Esophagus muscularis mucosa (tissue), 4 donors: ENCODE measurements at places on chromosomes 4 and X.

DNA sequence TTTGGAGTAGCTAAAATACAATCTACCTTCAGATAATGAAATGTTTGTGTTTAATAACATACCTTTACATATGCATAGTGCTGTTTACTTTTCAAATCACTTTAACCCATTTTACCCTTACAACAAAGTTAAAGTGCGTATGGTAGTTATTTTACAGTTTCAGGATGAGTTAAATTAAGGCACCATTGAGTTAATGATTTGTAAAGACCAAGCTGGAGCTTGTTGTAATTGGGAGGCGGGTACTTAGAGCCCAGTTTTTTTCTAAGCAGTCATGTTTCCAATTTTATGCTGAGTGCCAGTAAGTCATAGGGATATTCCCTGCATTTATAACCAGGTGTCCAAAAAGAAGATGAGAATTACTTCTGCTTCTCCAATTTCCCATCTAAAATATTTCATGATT is 84.2 kb upstream of the NRK start:
- DNase-seq = no peak

- DNase-seq = no peak
These were observed 167.2 kb downstream of the SH3KBP1 start for GRCh38 chrX:19720236-19720635.

DNA sequence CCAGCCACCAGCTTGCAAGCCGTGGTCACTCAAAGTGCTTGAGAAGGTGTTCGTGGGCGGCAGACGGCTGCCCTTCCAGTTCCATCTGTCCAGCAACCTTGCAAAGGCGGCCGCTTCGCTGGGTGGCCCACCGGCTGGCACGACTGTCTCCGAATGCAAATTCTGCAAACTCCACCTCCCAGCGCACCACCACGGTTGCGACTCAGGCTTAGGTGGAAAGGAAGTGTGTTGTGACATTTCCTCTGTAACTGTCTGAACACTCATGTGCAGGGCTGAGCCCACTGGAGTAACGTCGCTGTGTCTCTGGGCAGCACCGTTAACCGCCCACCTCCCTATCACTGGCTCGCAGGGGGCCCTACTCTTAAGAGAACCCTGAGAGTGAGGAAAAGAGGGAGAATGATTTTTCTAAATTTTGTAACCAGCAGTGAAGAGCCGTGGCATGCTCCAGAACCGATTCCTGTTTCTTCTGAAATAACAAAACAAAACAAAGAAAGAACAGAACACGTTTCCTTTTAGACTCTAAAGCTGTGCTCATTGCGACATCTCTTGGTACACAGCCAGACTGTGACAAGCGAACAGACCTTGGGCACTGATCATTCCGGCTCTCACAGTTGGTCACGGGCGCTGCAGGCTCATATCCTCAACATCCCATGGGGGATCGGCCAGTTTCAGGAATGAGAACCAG is at the start of gene P2RY8:
TSS of gene P2RY8 (minus strand) at position 155 of the 685 bp plus-strand sequence. CDS start 70,627 bp downstream, outside the sequence.
- no peak for DNase-seq

- no peak for DNase-seq
These were observed at the start of gene PABPC4L for GRCh38 chr4:134201216-134202161. PABPC4L (minus strand) TSS chr4:134201789; CDS start chr4:134201019, 770 bp downstream.

DNA sequence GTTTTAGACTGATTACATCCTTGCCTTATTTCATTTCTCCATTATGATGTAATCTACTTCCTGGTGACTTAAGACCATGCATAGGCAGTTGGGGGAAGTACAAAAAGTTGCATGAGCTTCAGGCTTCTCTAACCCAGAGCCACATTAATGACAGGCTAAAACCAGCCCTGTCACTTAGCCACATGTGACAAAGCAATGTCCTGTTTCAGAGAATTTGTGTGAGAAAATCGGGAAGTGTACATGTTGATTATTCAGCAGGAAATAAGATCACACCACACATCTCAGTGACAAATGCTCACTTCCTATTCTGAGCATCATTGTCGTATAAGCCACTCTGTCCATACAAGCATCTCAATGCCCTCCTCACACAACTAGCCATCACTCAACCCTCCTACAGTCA is 98.5 kb upstream of the MAGEB16 start:
- DNase-seq = no peak

- DNase-seq = no peak
These were observed 140.2 kb upstream of the KLF3 start for GRCh38 chr4:38523524-38524448.

DNA sequence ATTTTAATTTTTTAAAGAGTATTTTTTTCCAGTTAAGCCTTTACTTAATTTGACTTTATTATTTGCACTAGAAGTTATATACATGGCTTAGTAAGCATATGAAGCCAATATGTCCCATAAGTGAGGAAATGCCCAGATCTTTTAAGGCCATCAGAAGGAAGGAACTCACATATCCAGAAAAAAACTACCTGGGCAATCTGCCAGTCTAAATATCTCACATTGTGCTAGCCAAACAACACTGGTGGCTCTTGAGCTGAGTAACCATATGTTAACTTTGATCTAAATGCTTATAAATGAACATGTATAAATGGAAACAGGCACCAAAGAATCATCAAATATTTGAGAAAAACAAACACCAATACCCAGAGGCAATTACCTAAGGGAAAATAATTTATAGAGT is 138.6 kb upstream of the APOOL start:
- no peak for DNase-seq

GRCh38 chr4:3314706-3315260 is 22.0 kb downstream of the RGS12 start:
- no peak for DNase-seq

GRCh38 chrX:39214387-39215126 is 413.3 kb downstream of the MID1IP1 start:
- no peak for DNase-seq
